ENCODE measurements at places on chromosomes 3 and 15.

DNA sequence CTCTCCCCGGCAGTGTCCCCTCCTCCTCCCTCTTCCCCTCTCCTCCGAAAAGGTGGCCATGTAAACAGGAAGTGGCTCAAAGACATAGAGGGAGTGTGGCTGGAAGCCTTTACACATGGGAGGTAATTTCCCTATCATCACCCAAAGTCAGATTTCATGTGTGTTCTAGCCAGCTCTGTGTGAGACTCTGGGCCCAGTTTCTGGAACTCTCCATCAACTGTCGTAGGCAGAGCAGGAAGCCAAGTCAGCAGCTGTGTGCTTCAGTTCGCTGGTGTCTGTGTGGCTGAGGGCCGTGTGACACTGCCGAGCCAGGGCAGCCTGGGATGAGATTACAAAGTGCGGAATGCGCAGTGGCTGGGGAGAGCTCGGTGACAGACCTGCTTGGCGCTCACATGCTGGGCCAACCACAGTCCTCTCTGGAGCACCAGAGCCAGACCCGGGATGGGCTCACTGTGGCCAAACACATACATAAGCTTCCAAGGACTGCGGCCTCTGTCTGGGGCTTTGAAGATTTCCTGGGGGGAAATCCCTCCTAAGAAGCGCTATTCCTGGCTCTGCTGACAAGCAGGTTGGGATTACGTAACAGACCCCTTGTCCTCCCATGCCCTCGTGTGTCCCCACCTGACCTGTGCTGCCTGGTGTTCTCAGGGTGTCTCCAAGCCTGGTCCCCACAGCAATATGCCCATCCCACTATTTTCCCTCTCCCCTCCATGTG, 50.7 kb downstream of the UMPS start:
- DNase-seq = no peak

DNA sequence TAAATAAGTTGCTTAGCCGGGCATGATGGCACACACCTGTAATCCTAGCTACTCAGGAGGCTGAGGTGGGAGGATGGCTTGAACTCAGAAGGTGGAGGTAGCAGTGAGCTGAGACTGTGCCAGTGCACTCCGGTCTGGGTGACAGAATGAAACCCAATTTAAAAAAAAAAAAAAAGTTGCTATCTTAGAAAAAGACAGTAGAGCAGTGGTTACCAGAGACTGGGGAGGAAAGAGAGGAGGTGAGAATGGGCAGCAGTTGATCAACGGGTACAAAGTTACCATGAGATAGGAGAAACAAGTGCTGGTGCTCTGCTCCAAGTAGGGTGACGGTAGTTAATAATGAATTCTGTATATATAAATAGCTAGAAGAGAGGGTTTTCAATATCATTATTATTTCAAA, 821 bp upstream of the CCR2 start:
- DNase-seq = no peak

- DNase-seq = no peak
Measured at GRCh38 chr3:129888771-129889170, 4.7 kb downstream of the TMCC1 start.

DNA sequence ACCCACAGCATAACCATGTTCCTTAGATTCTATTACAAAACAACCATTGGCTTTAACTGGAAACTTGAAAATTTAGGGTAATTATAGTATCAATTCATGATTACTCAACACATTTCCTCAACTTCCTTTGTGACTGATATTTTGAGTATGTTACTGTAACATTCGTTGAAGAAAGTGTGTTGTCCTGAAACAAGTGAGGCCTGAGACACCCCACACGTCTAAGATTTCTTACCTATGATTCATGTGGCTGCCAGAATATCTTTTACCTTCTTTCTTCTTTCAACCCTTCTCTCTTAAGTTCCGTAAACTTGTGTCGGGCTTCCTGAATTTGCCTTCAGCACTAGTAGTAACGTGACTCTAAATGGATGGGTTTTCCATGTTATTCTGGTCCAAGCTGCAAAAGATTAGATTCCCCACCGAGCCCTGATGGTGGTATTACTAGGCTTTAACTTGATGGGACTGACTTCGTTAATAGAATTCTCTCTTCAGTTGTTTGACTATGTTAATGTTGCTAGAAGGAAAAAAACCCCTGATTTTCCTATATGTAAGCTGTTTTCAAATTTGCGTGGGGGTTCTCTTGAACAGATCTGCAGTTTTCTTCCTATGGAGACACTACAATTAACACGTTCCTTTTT, 296.0 kb upstream of the ICE2 start:
- DNase-seq = no peak

DNA sequence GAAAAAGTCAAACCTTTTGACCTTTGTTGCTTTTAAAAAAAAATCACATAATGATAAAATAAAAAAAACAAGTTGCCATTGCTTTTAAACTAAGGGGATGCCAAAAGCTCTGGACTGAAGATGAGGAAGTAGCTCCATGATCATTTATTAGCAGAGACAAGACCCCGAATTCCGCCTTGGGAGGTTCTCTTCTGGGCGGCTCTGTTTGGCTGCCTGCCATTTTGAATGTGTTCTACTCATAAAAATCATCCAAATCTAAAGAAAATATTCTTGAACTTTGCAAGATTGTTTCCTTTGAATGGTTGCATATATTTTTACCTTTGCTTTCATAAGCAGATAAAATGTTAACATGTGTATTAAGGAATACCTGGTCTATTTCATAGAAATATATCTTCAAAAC, 63.8 kb downstream of the NCEH1 start:
- DNase-seq = no peak
